ENCODE measurements at places on chromosomes 3 and 15.

GRCh38 chr3:86845726-86846125 lies 145.2 kb downstream of the VGLL3 start:
- DNase-seq: no peak

DNA sequence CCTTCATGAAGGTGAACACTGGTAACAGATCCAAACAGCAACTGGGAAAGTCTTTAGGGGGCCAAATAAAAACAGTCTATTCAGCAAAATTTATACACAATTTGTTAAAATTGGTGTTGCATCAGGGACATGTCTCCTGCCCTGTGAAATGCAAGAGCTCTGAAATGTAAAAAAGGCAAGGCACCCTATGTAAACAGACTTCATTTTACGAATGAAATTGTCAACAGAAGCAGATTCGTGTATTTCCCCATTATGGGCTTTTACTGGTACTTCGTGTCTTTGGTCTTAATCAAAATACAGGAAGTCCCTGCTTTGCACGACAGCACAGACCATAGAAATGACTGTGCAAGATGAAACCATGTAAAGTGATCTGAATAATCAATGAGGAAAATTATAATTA lies 127.3 kb upstream of the THBS1 start:
- DNase-seq: no peak

GRCh38 chr15:99282586-99282985 lies 31.3 kb downstream of the LRRC28 start:
- no peak for DNase-seq

DNA sequence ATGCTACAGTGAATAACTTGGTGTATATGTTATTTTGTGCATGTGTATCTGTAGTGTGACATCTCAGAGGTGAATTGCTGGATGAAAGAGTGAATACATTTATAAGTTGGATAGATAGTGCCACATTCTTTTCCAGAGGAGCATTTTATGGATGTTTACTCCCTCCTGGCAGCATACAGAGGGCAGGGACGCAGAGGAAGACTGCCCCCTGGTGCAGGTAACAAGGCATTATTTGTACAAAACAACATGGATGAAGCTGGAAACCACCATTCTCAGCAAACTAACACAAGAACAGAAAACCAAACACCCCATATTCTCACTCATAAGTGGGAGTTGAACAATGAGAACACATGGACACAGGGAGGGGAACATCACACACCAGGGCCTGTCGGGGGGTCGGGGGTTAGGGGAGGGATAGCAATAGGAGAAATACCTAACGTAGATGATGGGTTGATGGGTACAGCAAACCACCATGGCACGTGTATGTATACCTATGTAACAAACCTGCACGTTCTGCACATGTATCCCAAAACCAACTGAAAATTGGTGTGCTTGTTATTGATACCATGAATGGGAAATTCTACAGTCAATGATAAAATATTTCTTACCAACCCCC lies 57.9 kb upstream of the CTXND1 start:
- DNase-seq: no peak

- no peak for DNase-seq
These were observed 122.0 kb upstream of the ALDH1A3 start for GRCh38 chr15:100757661-100758060.
